Ecto neural progenitor cell (in vitro differentiated cells): ENCODE measurements at places on chromosomes 12 and 14.

GRCh38 chr12:64400041-64400440, 4.2 kb upstream of the XPOT start:
- no peak for DNase-seq

DNA sequence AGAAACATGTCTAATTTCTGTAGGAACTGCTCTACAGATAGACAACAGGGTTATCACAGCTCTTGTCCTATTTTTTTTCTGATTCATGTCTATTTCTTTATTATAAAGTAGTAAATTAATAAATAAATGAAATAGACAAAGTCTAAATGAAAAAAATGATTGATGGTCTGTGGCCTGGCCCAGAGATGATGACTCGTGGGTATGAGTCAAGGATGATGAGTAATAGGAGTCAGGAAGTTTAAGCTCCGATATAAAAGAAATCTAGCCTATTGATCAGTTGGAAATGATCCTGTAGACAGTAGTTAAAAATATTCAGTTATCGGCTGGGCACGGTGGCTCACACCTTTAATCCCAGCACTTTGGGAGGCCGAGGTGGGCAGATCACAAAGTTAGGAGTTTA, 90.6 kb upstream of the RTL1 start:
- no peak for DNase-seq

DNA sequence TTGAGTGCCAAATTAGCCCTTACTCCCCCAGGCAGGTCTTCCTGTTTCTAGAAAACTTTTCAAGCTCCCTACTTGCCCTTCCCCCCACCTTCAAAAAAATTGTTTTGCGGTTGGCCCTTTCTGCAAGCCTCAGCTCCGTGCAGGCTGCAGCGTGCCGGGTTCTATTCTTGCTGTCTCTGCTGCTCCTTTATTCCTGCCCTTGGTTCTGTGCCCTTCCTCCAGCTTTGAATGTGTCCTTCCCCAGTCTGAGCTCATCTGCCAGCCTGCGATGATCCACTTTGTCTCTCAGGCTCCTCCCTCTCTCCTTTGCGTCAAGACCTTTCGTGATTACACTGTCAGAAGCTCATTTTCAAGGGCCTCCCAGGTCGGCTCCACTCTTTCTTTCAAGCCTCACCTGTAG, 98.6 kb downstream of the IRF2BPL start:
- no peak for DNase-seq

DNA sequence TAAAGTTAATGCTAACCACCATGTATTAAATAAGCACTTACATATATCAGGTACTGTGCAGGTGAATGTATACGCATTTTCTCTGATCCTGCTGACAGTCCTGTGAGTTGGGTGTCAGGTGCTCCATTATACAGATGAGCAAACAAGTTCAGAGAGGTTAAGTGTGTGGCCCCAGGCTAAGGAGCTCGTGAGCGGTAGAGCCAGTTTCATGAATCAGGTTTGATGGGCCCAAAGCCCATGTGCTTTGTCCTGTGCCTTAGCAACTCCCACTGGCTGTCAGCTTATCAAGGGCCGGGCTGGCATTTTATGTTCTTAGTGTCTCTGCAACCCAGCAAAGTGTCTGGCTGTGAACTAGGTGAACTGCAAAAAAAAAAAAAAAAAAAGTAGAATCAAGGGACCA, 701.2 kb upstream of the TBX3 start:
- peak; percentile 19 for DNase-seq

- DNase-seq = no peak
Measured at GRCh38 chr14:35909665-35910064, 83.5 kb downstream of the BRMS1L start.

GRCh38 chr14:68282479-68283377, 463.1 kb downstream of the RAD51B start:
- no peak for DNase-seq
